ENCODE measurements at places on chromosomes 1 and 21. TPM values are rescaled to one million over a fixed set of nuclear protein-coding genes. Genes with fewer than 3 reads are reported as not detected.

The DNAJC28 gene
- polyA plus RNA-seq: 3.1 TPM

The LCE2B gene
- polyA plus RNA-seq: not detected

The JAK1 gene
- 20.5 TPM for polyA plus RNA-seq

The RGS18 gene
- 0.65 TPM for polyA plus RNA-seq

The HAO2 gene
- not detected for polyA plus RNA-seq

The IL19 gene
- not detected for polyA plus RNA-seq

The C4BPB gene
- not detected for polyA plus RNA-seq

The LCE3E gene
- not detected for polyA plus RNA-seq

The CYP4A22 gene
- polyA plus RNA-seq: 0.08 TPM

The CR1 gene
- 0.19 TPM for polyA plus RNA-seq

The GNAT2 gene
- polyA plus RNA-seq: not detected

The DSCAM gene
- polyA plus RNA-seq: 0.03 TPM

The CADM3 gene
- polyA plus RNA-seq: 1.7 TPM

The UBL4B gene
- polyA plus RNA-seq: not detected

The ASCL5 gene
- polyA plus RNA-seq: not detected

The OXCT2 gene
- polyA plus RNA-seq: 5.0 TPM

The CD2 gene
- 0.33 TPM for polyA plus RNA-seq

The KCTD3 gene
- 14.2 TPM for polyA plus RNA-seq

The A3GALT2 gene
- polyA plus RNA-seq: not detected

The PERM1 gene
- 53.3 TPM for polyA plus RNA-seq

The RGS1 gene
- 6.3 TPM for polyA plus RNA-seq

The TMPRSS2 gene
- polyA plus RNA-seq: not detected

The ADGRL4 gene
- 19.9 TPM for polyA plus RNA-seq

The CHODL gene
- polyA plus RNA-seq: 0.22 TPM

The LENEP gene
- polyA plus RNA-seq: not detected

The HMCN1 gene
- 3.9 TPM for polyA plus RNA-seq

The RNU1-3 gene
- polyA plus RNA-seq: not detected

The HSPB7 gene
- polyA plus RNA-seq: 8,299 TPM

The LRRC38 gene
- 0.30 TPM for polyA plus RNA-seq

The OPRD1 gene
- polyA plus RNA-seq: under 0.01 TPM

The CCDC185 gene
- polyA plus RNA-seq: not detected

The LCE1D gene
- not detected for polyA plus RNA-seq

The ERVH48-1 gene
- 0.08 TPM for polyA plus RNA-seq

The EDARADD gene
- polyA plus RNA-seq: 0.35 TPM

The NTNG1 gene
- polyA plus RNA-seq: not detected

The SYTL1 gene
- 1.2 TPM for polyA plus RNA-seq

The PLEKHA6 gene
- 5.2 TPM for polyA plus RNA-seq

The PLA2G2A gene
- 112 TPM for polyA plus RNA-seq

The COL6A2 gene
- 221 TPM for polyA plus RNA-seq

The FAAH gene
- polyA plus RNA-seq: 7.0 TPM

The NAV1 gene
- 37.6 TPM for polyA plus RNA-seq

The RXRG gene
- polyA plus RNA-seq: 1.4 TPM

The TRAF3IP3 gene
- polyA plus RNA-seq: 0.34 TPM

The SLC35F3 gene
- polyA plus RNA-seq: not detected

The SLC2A5 gene
- polyA plus RNA-seq: 0.86 TPM

The CNIH3 gene
- 0.50 TPM for polyA plus RNA-seq

The MYOM3 gene
- 327 TPM for polyA plus RNA-seq

The ADAM30 gene
- polyA plus RNA-seq: not detected

The PLA2G4A gene
- polyA plus RNA-seq: 0.91 TPM

The LHX8 gene
- polyA plus RNA-seq: not detected

The OMA1 gene
- 22.5 TPM for polyA plus RNA-seq

The AADACL3 gene
- not detected for polyA plus RNA-seq

The CRB1 gene
- polyA plus RNA-seq: 0.06 TPM

The SIM2 gene
- 0.01 TPM for polyA plus RNA-seq

Data from heart left ventricle (tissue), 16 donors.